Stimulated activated CD4-positive, alpha-beta T cell treated with anti-CD3 and anti-CD28 coated beads, Interleukin-2, amount 100 ng/mL, for 4 hours (primary cell): ENCODE measurements at places on chromosomes 13 and 19.
A peak's percentile ranks its signal among the peaks of the same experiment; 100 is the strongest.

DNA sequence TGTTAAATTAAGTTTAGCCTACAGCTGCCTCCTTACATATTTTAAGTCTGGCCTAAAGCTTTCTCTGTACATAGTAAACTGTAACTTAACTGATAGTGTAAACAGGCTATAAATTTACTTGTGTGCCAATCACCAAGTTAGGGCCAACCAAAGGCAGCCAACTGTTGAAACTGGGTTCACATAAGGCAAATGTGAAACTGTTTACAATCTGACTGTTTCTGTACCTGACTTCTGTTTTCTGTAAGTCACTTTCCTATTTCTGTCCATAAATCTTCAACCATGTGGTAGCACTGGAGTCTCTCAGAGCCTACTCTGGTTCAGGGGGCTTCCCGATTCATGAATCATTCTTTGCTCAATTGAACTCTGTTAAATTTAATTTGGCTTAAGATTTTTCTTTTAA lies 103.1 kb downstream of the RAP2A start:
- DNase-seq: no peak

DNA sequence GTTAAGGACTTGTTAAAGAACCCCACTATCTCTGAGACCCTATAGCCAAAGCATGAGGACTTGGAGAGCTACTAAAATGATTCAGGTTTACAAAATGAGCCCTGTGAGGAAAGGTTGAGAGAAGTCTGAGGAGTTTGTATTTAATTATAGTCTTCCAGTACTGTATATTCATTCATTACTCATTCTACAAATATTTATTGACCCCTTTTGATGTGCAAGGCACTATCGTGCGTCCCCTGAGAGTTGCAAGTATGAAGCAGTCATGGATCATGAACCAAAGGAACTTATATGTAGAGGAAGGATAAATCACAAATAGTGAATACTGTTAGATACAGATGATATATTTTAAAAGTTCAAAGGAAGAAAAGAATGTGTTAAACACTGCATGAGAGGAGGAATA lies 84.4 kb downstream of the DNAJC15 start:
- DNase-seq: no peak

DNA sequence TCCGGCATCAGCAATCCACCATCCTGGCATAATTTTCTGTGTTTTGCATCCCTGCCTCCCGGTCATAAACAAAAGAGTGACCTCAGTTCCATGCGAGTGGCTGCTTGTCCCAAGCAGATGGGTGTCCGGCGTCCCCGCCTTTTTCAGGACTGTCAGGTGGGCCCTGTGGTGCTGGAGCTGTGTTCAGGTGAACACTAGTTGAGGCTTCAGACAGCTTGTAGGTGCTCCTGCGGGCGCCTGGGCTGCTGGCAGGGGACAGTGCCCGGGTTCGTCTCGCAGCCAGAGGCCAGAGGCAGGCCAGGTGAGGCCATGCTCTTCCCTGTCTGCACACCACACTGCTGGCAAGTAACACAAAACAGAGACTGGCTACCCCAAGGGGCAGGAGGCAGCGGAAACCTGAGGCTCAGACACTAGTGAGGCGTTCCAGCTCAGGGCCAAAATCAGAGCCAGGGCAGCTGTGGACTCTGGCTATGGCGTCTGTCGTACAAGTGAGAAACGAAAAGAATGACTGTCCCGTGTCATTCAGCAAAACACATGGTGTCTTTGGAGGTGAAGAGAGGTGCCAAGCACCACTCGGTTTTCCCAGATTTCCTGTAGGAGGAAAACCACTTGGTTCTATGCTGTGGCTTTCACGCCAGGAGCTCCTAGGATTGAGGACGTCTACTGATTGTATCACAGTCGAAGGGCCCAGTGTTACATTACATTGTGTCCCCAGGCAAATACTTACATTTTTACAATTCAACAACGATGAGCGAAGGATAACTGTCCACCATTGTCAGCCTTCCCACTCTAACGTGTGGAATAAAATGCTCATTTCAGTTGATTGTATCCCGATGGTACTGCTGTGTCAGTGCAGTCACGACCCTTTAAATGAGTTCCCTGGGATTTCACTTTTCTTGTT lies 104.0 kb downstream of the ATP11A start:
- DNase-seq: no peak

DNA sequence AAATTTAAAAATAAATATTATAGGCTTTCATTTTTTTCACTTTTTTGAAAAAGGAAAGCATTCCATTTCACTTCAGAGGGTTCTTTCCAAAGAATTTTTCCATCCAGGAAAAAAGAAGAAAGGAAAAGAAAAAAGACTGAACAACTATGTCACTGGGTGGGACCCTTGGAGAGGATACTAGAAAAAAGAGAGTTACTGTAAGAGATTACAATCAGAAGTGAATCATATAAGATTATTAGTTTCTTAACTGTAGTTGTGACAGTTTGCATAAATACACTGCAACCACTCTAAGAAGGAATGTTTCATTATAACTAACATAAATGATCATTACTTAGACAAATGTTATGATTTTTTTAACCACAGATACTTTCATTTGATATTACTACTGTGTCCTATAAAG lies 87.8 kb downstream of the KLF12 start:
- no peak for DNase-seq

GRCh38 chr13:32587811-32588170 lies 1.5 kb downstream of the PDS5B start:
- DNase-seq: no peak

DNA sequence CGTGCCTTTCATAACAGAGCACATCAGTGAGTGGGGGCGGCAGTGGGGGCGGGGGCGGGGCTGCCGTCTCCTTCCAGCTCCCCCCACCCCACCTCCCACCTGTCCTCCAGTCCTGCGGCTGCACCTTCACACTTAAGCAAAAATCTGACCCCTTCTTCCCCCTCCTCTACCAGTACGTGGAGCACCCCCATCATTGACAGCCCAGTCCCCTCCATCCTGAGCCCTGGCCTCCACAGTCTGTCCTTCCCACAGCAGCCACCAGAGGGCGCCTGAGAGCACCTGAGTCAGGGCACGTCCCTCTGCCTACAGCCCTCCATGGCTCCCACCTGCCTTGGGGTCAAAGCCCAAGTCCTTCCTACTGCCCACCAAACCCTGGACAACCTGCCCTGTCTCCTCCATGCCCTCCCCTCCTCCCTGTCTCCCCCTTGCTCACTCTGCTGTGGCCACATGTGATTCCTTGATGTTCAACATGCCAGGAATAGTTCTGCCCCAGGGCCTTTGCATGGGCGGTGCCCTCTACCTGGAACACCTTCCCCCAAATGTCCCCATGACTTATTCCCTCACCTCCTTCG lies 4.0 kb downstream of the EBI3 start:
- DNase-seq: peak; percentile 52

DNA sequence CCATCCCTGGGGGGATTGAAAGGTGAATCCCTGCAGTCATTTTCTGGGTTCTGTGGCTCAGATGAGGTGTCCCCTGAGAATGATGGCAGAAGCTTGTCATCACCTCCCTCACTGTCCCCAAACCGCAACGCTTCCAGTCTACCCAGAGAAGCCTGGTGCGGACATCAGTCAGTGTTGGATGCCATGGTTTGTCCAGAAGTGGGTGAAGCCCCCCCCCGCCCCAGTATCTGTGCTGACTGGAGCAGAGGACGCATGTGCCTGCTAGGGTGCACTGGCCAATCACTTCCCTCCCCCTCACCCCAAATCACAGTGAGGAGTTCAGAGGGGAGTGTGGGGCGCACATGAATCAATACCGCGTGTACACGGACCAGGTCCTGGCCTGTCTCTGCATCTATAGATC lies 150.5 kb downstream of the TEX29 start:
- no peak for DNase-seq

- no peak for DNase-seq
These were observed 209.0 kb downstream of the VWA8 start for GRCh38 chr13:41751734-41752445.

DNA sequence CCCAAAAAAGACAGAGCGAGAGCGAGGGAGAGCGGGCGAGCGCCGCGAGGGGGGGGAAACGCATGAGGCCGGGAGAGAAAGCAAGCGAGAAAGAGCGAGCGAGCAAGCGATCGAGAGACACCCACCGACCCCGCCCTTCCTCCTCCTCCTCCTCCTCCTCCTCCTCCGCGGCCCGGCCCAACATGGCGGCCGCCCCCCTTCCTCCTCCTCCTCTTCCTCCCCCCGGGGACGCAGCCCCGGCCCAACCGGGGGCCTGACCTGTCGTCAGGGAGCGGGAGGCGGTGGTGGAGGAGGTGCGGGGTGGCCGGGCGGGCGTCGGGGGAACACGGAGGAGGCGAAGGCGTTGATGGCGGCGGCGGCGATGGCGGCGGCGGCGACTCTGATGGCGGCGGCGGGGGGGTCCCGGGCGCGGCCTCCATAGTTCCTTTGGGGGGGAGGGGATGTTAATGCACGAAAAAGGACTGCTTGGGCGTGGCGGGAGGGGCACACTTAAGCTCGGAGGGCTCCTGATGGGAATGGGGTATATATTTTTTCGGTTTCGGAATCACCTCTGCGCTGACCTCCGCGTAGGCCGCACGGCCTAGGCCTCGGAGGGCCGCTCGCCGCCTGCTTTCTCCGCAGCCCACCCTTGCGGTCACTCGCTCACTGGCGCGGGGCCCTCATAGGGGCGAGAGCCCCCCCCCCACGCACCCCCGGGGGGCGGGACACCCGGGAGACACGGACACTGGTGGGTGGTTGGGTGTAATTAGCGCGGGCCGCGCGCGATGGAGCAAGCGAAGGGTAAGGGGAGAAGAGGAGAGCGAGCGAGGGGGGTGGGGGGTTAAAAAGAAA lies 1.2 kb downstream of the ZC3H4 start:
- peak; percentile 92 for DNase-seq
